ENCODE measurements at places on chromosomes 5 and 9.

GRCh38 chr5:108515517-108516105 lies 133.7 kb upstream of the FBXL17 start:
- DNase-seq: no peak

DNA sequence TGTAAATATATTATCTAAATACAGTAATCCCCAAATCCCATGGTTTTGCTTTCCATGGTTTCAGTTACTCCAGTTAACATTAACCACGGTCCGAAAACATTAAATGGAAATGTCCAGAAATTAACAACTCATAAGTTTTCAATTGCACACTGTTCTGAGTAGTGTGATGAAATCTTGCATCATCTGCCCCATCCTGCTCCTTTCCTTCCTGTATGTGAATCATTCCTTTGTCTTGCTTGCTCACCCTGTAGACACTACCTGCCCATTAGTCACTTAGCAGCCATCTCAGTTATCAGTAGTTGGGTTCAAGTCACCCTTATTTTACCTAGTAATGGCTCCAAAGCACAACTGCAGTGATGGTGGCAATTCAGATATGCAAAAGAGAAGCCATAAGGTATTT lies 1568.5 kb upstream of the WWC1 start:
- DNase-seq: no peak

GRCh38 chr9:124349675-124350493 lies 65.4 kb downstream of the PSMB7 start:
- no peak for DNase-seq

DNA sequence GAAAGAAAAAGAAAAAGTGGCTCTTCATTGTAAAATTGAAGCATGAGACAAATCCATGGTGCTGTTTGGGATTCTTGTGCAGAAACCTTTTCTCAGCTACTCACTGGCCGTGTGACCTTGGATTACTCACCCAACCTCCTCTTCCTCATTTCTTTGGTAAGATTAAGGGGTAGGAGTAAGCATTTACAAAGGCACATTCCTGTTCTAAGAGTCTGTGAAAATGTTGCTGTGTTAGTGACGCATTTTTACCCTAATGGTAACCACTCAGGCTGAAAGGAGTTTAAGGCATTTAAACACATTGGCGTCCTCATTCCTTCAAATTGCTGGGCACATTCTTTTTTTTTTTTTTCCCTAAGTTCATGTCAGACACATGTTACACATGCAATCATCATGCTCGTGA lies 4.3 kb downstream of the RAI14 start:
- DNase-seq: no peak

GRCh38 chr5:60285910-60286309 lies 392.4 kb upstream of the PDE4D start:
- DNase-seq: no peak

DNA sequence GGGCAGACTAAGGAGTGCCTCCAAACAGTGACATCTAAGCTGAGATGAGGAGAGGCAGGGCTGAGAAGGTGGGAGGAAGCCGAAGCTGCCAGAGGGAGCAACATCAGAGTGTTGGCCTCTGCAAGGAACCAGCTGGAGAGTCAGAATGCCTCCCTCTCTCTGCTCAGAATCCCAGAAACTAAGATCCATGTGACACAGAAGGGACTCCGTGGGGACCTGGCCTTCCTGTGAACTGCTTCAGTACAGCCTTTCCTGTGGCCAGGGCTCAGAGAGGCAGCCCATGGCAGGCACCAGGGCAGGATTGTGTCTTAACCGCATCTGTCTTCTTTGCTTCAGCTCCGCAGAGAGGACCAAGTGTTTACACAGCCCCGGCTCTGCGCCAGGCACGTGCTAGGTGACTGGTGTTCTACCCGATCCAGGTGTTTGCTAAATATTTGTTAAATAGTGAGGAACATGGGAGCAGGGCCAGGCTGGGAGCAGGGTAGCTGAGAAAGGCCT lies 33.5 kb downstream of the KCNMB1 start:
- DNase-seq: no peak

DNA sequence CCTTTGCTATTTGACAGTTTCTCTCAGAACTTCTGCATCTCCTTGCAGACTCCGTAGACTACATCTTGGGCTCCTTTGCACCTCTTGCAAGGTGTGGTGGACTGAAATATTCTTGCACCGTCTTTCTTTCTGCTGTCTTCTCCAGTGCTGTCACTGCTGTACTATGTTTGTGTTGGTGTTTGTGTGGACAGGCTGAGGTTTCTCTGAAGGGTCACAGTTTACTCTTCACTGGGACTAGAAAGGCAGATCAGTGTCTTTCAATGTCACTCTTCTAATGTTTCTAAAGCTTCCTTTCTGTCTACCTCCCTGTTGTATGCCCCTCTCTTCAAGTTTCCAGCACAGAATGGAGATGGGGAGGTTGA lies 410.0 kb upstream of the CD180 start:
- DNase-seq: no peak

GRCh38 chr5:11334404-11334803 lies 569.8 kb downstream of the CTNND2 start:
- DNase-seq: no peak

- no peak for DNase-seq
These were observed 243.0 kb upstream of the PTGER4 start for GRCh38 chr5:40436535-40437237.

- peak; percentile 88 for DNase-seq
These were observed 1.1 kb upstream of the NDST1 start for GRCh38 chr5:150506571-150507473.

- DNase-seq: no peak
These were observed 101.9 kb upstream of the S1PR3 start for GRCh38 chr9:88889386-88889785.

- DNase-seq: peak; percentile 77
These were observed 103.6 kb upstream of the CHD1 start for GRCh38 chr5:99032234-99033013.

DNA sequence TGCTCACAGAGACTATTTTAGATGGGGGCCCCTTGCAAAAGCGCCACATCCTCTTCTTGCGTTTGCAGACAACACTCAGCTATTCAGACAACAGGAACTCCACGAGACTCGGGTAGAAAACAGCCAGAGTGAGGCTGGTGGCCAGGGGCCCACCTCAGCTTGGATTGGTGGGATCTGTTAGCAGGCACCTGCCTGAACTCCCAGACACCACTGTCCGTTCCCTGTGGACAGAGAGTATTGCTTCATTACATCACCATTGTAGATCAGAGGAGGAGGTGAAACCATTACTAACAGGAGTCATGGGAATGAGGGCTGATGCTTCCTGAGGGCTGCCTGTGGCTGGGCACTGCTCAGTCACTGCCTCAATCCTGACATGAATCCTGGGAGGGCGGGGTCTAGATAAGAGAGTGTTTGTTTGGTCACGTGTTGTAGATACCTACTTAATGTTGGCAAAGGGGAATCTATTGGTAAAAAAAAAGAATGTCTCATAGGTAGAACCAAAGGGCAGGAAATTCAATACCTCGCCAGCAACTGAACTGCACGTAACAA lies 4.4 kb upstream of the RAPGEF1 start:
- DNase-seq: no peak

DNA sequence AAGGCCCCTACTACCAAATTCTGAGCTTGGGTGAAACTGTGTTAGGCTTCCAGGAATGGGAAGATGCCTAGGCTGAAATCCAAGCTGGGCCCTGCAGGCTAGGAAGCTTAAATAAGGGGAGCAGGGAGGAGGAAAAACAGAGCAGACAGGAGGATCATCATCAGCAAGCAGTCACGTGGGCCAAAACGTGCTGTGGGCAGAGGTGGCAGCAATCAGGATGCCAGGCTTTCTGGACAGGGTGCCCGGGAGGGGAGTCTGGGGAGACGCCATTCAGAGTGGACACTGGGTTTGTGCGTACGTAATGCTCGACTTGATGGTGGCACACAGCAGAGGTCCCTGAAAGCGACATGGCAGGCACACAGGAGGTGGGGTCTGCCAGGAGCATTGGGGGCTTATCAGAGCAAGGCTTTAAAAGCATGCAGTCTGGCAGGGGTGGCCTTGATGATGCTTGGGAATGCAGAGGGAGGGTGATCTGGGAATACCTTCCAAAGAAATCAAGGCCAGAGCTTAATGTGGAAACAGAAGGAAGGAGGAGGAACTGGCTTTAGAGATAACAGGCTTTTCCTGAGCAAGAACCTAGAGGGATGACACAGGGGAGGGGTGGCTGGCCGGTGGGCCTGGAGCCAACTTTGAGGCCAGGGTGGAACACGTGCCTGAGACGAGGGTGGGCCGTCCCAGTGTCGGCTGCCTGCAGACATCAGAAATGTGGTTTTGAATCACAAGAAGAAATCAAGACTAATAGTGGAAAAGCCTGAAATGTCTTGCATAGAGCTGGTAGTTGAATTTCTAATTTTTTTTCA lies 212.5 kb downstream of the GADD45G start:
- DNase-seq: peak; percentile 47

DNA sequence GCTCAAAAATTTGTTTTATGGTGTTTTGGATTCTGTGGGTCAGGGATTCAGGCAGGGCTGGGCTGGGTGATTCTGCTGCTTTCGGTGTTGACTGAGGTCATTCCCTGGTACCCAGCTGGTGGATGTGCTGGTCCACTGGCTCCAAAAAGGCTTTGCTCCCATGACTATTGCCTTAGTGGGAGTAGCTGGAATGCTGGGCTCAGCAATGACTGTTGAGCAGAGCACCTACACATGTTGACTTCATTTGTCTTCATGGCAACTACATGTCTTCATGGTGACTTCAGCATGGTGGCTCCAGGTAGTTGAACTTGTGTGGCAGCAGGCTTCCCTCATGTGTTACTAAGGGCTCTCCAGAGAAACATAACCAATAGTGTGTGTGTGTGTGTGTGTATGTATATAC lies 297.2 kb downstream of the DOCK8 start:
- no peak for DNase-seq

DNA sequence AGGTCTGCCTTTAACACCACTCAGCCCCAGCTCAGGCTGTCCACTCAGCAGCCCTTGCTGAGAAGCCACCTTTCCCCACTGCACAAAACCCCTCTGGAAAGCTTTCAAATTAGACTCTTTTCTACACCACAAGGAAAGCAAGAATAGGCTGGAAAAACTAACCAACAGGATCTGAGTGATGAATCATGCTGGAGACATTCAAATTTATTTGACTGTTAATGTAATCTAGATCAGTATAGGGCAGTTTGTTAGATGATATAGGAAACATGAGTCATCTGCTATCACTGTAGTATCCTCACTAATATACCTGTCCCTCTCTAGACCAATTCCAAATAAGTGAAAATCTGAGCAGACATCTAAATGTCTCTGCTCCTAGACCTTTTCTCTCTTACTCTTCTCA lies 127.8 kb upstream of the PAM start:
- DNase-seq: no peak

- DNase-seq: no peak
These were observed 41.7 kb downstream of the AHRR start for GRCh38 chr5:362978-363765.

DNA sequence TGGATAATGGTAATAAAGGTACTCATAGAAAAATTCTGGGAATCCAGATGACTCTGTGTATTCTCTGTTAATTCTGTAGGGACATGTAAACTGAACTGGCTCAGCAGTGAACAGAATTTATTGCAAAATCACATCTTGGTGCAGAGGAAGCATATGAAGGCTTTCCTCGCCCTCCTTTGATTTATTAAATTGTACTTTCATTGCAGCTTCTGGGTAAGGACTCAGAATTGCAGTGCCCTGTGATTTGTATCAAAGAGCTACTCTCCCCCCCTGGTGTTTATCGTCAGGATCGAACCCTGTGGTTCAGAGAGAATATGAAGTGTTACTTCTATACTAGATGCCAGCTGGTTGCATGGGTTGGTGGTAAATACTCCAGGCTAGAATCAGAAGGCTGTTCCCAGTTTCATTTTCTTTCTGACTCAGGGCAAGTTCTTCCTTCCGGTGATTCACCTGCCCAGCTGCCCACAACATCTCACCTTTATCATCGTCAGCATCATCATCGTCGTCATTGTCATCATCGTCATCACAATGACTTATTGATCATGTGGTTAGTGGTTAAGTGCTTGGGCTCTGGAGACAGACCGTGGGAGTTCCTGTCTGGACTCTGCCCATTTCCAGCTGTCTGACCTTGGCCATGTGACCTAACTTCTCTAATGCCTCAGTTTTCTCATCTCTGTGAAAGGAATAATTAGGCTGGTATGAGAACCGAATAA lies 238.8 kb downstream of the ARHGAP26 start:
- no peak for DNase-seq

DNA sequence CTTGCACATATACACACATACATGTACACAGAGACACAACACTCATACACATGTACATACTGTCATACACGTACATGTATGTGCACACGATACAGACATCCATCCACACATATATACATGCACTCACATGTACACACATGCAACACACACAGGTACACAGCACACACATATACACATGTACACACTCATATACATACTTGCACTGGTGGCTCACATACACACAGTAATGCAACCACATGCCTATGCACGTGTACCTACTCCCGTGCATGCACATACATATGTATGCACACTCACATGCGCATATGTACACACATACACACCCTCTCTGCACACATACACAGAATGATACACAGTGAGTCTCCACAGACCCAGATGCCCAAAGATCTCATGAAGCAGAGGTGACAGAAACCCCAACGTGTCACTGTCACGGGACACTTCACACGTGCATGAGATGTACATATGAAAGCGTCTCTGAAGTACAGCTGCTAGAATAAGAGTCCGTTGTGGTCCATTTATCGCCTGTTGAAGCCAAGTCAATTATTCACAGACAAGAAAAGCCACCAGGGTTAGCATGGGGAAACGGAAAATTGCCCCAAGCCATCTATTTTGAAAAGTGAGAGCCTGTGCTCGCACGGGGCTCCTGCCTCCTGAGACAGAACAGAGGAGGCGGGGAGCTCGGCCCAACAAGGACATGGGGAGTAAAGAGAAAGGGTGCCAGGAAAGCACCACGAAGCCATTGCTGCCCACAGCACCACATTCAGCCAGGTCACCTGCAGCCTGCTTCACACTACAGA lies 24.9 kb downstream of the LPCAT1 start:
- no peak for DNase-seq

DNA sequence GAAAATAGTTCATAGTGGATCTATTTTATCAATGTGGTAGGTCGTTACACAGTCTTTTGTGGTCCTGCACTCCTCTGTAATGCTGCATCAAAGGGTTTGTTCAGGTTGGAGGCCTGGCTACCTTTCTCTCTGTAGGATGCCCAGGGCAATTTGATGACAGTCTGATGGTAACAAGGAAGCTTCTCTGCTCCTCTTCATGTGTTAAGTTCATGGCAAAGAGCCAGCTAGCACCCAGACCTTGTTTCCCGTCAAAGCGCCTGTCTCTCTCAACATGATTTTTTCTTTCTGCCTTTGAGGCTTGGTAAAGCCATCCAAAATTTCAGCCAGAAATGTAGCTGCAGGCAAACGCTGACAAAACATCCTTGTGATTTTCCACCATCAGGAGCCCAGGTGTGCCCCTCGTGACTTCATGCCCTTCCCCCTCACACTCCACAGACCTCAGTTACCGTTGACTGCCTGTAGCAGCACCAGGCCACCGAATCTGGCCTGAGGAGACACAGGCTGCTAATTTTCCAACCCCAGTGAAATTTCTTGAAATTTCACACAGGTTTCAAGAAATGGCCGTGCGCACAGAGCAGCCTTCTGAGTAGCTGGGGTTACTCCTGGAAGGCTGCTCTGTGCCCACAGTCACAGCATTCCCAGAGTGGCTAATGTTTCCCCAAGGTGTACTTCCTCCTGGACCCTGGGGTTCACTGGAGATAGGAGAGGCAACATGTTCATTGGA lies 292.7 kb downstream of the CWC27 start:
- no peak for DNase-seq

Measured in SJCRH30 (cell line).